ENCODE measurements at places on chromosomes 1 and 21.

- DNase-seq = no peak
Observed at GRCh38 chr1:198258491-198258890, 101.7 kb downstream of the NEK7 start.

DNA sequence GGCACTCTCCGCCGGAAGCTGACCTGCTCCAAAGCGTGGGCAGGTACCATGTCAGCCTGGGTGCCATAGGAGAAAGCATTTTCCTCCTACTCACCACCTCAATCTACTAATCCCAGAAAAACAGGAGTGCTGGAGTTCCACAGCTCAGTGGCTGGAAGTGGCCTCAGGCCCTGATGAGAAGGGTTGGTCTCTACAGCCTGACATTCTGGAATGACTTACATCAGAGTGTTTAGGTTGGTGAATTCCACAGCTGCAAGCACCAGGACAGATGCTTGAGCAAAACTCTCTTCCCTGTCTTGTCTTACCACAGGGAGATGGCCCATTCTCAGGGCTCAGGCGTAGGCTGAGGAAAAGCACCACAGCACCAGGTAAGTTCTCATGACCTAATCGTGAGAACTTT is 5.5 kb downstream of the SEC16B start:
- DNase-seq = no peak

DNA sequence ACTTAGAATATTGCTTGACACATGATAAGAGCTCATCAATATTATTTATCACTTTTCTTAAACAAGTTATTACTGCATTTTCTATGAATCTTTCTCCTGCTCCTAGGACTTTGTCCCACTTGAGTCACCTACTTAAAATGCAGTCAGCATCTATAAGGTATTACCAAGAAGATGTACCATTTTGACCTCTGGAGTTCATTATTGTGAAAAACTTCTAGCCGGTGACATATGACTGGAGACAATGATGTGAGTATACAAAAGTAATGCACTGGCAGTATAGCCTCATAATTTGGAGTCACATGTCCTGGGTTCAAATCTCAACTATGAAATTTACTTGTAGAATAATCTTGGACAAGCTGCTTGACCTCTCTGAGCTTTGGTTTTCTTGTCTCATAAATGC is 278.5 kb downstream of the PLPP3 start:
- no peak for DNase-seq

- DNase-seq = peak; percentile 12
Observed at GRCh38 chr1:147177611-147178380, 5.5 kb upstream of the PRKAB2 start.

DNA sequence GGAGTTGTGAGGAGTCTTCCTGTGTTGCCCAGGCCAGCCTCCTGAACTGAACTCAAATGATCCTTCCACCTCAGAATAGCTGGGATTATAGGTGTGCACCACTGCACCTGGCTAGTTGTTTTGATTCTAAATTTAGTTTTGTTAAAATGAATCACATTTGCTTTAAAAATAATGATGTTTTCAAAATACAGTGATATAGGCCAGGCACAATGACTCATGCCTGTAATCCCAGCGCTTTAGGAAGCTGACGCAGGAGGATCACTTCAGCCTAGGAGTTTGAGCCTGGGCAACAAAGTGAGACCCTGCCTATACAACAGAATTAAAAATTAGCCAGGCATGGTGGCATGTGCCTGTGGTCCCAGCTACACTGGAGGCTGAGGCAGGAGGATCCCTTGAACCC is 24.3 kb downstream of the RTCA start:
- DNase-seq = no peak

- DNase-seq = no peak
Observed at GRCh38 chr1:89607586-89608318, 25.2 kb upstream of the LRRC8C start.

DNA sequence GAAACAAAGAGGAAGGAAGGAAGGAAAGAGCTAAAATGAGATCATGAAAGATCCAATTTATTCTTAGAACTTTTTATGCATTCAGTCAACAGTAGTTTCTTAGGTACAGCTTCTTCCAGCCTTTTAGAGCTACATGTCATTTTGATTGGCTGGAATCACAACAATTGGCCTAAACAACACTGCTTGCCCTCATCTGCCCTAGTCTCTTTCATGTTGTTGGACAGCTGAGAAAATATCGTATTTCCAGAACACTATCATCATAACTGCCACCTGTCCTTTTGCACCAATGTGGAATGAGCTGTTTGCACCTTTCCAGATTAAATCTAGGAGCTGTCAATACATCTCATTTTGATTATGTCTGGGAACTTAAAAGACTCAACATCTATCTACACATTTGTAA is 161.7 kb downstream of the TGFBR3 start:
- no peak for DNase-seq

- DNase-seq = no peak
Observed at GRCh38 chr1:35847935-35848565, 35.0 kb upstream of the AGO1 start.

- DNase-seq = no peak
Observed at GRCh38 chr1:110585481-110585880, 20.7 kb downstream of the KCNA2 start.

DNA sequence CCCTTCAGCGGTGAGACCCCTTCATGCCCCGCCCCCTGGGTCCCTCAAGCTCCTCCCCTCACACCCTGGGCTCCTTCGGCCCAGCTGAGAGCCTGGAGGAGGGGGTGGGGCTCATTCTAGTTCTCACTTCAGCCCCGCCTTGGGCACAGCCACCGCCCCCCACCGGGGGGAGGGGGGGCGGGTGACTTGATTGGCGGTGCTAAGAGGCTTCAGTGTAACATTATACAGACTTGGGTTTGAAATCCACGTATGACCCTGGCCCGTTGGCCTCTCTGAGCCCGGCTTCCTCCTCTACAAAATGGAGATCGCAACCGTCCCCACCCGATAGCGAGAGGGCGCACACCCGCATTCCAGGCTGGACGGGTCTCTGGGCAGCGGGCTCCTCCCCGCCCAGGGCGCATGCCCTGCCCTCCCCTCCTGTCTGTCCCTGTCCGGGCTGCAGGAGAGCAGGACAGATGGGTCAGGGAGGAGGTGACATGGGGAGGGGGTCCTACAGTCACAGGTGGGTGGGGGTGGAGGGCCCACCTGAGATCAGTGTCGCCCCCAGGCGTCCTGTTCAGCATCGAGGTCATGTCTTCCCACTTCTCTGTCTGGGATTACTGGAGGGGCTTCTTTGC is 5.1 kb downstream of the CLCNKB start:
- peak; percentile 89 for DNase-seq

GRCh38 chr1:235873045-235873444 is 6.3 kb upstream of the LYST start:
- DNase-seq = no peak

- DNase-seq = peak; percentile 55
Observed at GRCh38 chr1:43452789-43453441, 816 bp downstream of the HYI start.

GRCh38 chr1:211903490-211904245 is 73.1 kb upstream of the LPGAT1 start:
- no peak for DNase-seq

DNA sequence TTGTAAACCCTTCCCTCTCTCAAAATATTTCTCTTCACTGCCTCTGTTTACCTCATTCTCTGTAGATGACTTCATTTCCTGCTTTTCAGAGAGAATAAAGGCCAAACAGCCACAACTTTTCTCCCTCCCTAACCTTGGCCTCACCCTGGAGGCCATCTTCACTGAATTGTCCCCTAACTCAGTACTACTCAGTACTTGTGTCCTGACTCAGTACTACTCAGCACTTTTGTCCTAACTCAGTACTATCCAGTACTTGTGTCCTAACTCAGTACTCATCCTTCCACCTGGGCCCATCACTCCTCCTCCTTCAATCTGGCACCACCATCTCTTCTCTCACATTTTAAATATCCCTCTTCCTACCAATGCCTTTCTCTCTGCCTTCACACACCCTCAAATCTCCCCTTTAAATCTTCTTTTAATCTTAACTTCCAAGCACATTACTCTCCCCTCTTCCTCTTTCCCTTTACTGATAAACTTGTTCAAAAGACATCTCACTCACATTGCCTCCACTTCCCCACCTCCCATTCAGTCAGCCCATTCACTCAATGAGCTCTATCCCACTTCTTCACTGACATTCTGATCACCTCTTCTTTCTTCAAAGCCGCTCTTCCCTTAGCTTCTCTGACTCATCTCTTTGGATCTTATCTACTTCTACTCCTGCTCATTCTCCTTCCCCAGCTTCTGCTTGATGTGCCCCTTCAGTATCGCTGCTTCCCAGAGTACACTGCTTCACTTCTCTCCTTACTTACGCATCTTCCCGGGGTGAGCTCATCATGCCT is 121.4 kb downstream of the RNF220 start:
- DNase-seq = no peak

- peak; percentile 17 for DNase-seq
Observed at GRCh38 chr1:3727042-3727824, 25.0 kb upstream of the CCDC27 start.

- no peak for DNase-seq
Observed at GRCh38 chr1:209539576-209539975, 43.9 kb upstream of the CAMK1G start.

DNA sequence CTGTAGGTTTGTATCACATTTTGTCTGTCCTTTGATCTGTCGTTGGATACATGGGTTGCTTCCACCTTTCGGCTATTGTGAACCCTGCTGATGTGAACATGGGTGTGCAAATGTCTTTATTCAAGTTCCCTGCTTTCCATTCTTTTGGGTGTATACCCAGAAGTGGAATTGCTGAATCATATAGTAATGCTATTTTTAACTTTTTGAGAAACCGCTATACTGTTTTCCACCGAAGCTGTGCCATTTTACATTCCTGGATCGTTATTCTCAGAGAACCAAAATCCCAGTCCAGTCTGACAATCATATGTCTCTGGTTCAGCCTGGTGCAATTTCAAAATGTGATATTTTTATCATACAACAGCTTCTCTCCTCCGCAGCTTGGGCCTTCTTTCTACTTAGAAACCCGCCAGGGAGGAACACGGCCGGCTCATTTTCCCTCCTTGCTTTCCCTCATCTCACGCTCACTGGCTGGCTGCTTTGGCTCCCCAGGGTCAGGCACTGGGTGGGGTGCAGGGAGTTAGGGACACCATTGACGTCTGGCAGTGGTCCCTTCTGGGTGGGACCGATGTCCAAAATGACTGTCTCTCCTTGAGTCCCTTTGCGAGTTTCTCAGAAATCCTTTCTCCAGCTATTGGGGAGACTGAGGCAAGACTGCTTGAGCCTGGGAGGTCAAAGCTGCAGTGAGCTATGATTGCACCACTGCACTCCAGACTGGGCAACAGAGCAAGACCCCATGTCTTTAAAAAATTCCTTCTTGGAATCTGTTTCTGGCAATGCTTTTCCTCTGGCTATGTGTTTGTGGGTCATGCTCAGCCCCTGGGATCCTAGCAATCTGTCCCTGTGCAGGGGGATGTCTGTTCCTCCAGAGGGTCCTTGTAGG is 73.5 kb upstream of the AKT3 start:
- no peak for DNase-seq

- DNase-seq = no peak
Observed at GRCh38 chr21:39891111-39891510, 23.9 kb downstream of the PCP4 start.

- no peak for DNase-seq
Observed at GRCh38 chr1:186463511-186463910, 2.6 kb upstream of the PDC start.

DNA sequence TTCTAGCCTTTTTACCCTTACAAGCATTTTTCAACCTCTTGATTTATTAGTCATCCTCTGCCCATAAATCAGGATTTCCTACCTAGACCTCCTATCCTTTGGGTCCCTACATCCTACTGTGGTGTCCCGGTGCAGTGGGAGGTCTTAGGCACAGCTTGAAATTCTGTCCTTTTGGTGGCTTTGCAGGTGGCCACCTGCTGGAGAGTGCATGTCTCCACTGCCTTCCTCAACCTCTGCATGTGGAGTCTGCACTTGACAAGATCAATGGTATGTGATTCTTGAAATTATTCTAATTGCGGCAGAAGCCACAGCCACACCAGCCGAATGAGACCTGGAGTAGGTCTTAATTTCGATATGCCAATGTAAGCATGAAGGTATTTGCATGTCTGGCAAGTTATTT is 11.4 kb upstream of the KCNA3 start:
- no peak for DNase-seq

DNA sequence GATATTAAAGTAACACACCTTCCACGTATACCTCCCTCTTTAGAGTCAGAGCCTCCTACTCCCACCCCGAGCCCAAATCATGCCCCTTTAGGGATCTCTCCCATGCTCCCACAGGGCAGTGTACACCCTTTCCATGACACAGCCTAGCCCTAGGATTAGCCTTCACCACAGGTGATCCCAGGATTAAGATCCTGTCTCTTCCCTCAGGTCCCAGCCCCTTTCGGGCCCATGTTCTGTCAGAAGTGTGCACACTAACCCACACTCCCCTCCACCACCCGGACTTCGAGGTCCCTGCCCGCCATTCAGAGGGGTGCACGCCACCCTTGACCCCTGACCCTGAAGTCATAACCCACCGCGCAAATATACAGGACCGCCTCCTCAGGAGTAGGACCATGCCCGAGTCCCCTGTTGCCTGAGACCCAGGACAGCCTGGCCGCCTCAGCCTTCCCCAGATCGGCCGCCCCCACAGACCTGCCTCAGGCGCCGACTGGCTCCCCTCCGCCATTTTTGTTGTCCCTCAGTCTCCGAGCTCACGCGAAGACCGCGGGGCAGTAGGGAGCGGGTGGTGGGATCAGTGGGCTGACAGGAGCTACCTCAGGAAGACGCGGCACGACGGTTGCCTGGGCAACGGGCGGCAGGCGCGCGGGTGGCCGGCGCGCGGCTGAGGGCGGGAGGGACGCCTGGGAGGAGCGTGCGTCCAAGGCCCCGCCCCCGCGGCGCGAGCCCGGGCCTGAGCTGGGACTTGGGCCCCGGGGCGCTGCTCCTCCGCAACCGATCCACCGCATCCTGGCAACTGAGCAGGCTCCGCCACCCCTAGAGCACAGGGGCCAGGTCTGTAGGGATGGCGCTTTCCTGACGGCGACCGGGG is at the start of gene AGBL4:
Gene AGBL4 (minus strand): TSS at position 663 of the 868 bp plus-strand sequence.
- peak; percentile 74 for DNase-seq

DNA sequence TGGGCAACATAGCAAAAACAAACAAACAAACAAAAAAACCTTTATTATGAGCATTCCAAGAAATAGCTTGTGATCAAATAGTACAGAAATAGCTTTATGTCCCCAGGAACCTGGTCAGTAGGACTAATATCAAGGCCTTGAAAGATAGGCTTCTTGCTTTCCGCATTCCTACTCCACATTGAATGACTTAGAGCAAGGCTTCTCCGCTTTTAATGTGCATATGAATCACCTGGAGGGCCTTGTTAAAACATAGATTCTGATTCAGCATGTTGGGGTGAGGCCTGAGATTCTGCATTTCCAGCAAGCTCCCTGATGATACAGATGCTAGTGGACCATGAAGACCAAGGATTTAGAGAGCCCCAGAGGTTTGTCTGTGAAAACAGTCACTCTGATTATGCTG is 17.4 kb downstream of the PLEKHA6 start:
- DNase-seq = no peak

DNA sequence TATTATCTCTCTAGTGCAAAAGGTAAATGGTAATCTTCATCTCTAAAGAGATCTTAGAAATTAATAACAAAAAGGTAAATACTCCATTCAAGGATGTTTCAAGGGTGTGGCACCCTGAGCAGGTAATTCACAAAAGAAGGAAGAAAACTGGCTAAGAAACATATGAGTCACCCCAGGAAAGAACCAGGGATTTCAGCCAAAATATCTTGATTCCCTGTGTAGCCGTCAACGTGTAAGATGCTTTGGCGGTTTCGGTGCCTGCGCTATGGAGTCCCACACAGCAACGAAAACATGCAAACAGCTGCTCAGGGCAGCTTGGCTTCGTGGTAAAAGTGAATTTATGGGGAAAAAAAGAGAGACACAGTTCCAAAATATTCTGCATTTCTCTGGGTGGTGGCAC is 3.7 kb downstream of the ITGB2 start:
- DNase-seq = no peak

Measured in thyroid gland (tissue), 4 donors.